Mucosa of descending colon (tissue), 3 donors: ENCODE measurements at places on chromosomes 5 and 9. TPM values are rescaled to one million over a fixed set of nuclear protein-coding genes. Genes with fewer than 3 reads are reported as not detected.

- no peak for DNase-seq
Observed at GRCh38 chr5:40838086-40838485, 3.1 kb upstream of the RPL37 start.

GRCh38 chr5:156991714-156992113, 28.7 kb upstream of the TIMD4 start:
- no peak for DNase-seq

- DNase-seq: no peak
Observed at GRCh38 chr5:6805841-6806240, 92.6 kb downstream of the TENT4A start.

The ANGPTL2 gene
- 50.9 TPM for total RNA-seq

DNA sequence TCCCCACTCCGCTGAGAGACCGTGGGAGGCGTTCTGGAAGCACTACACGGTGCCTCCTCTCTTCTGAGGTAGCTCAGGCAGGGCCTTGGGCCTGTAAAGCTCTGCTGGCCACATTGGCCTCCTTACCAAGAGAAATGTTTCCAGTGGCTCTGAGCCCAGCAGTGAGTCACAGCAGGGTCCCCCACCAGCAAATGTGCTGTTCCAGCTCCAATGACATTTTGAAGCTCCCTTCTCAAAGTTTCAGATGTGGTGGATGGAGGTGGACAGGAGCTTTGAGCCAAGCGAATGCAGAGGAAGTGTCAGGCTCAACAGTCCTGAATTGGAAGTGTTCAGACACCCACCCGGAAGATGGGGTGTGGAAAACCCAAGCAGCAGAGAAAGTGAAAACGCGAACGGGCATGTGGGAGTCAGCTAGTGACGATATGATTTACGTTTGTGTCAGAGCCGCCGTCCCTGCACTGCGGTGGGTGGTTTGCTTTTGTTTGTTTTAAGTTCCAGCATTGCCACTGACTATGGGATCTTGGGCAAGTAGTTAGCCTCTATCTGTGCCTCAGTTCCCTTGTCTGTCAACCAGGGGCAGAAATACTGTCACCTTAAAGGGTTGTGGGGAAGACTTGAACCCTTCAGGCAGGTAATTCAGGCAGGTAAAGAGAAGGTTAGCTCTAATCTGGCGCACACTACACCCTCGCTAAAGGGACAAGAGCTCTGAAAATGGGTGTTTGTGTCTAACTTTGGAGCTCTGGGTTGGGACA, 38.2 kb downstream of the C5orf15 start:
- DNase-seq: no peak

GRCh38 chr9:69149321-69149807, 24.7 kb upstream of the TJP2 start:
- no peak for DNase-seq

DNA sequence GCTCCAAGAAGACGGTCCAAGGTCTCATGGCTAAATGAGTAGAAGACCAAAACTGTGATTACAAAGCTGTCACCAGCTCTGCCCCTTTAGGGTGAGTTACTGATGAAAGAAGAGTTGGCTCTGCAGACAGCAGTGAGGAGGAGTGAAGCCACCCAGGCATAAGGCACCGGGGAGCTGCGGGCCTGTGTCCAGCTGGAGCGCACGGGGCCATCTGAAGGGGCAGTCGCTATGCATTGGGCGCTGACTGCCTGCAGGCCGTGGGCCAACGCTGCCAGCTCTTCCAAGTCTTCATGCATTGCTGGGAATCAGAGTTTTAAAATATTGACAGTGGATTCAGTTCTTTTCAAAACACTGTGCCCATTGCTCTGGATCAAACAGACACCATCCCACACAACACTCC, 70.3 kb downstream of the DAPK1 start:
- DNase-seq: no peak

DNA sequence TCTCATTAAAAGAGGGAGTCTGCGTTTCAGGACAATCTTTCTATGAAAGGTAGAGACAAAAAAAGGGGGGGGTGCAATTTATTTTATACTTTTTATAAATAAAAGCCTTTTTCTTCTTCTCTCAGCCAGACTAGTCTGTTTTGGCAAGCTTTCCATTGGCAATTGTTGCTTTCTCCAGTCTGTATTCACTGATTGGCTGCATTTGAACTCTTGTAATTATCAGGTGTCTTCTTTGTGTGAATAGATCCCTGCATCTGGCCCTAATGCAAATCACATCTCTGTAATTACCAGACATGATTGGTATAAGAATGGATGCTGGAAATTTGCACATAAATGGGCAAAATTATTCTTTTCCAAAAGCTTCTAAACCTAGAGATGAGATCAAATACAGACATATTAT, 7.6 kb upstream of the EQTN start:
- DNase-seq: no peak

DNA sequence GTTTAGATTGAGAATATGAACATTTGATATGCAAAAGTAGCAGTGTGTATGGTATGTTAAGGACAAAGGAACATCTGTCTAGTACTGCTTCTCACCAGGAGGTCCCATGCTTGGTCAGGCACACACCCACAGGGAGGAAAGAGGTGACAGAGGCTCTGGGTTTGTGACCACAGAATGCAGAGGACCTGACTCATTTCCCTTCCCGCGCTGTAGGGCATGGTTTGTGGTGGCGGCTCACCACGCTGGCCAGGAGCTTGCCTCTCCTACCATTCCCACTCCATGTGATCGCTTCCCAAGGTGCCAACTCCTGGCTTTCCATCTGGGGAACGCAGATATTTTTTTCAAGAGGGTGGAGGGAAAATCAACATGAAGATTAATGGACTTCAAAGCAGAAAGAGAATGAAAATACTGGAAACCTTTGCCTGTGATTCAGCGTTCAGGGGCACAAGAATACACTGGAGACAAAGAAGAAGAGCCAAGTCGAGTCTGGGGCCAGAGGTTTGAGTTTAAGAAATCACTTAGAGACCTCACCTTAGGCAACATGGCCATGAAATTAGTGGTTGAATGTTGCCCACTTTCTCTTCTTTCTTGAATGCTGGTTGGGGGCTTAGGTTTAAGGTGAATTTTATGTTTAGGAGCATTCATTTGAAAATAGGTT, 477.8 kb downstream of the CCDC171 start:
- no peak for DNase-seq
